ENCODE measurements at places on chromosomes 13 and 19.

DNA sequence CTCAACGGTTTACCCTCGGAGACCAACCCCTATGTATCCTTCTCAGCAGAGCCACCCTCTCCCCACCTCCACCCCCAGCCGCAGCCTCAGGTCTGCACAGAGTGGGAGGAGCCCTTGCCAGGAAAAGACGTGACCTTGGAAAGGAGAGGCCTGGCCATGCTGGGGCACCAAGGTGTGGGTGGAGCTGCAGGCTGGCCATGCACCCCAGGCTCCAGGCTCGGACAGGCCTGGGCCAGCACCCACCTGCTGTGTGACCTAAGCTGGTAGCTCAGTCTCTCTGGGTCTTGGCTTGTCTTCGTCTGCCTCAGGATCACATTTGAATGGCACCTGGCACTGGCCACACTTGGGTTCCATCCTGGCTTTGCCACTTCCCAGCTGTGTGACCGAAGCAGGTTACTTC is 29.5 kb downstream of the CCDC8 start:
- no peak for DNase-seq

DNA sequence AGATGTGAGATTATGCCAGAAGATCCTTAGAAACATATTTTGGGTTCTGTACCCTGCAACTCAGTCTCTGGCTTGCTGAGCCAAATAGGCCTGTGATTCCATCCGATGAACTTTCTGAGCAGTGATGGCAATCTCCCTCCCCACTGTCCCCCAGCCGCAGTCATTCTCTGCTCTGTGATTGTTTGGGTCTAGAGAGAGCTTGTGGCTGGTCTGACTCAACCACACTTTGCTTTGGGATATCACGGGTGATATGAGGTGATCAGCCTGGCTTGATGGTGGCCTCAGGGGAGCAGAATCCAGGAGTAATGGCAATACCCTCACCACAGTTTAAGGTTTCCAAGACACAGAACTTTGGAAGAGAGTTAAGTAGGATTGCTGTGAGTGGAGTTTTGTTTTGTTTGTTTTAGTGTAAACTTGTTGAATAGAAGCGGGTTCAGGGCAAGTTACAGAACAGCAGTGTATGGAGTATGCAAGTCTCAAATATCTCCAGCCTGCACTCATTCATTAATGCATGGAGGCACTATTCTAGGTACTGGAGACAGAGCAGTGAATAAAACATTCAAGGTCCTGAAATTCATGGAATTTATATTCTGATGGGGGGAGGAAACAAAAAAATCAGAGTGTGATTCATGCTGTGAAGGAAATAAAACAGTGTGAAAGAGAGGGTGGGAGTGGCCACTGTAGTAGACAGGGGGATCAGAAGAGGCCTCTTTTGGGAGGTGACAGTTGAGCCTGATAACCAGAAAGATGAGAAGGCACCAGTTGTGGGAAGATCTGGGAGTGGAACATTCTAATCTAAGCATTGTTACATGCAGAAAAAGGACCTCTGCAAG is 5.3 kb downstream of the SAMD4B start:
- DNase-seq, result no peak

- no peak for DNase-seq
Observed at GRCh38 chr13:104641309-104641708, 1575.1 kb upstream of the SLC10A2 start.

DNA sequence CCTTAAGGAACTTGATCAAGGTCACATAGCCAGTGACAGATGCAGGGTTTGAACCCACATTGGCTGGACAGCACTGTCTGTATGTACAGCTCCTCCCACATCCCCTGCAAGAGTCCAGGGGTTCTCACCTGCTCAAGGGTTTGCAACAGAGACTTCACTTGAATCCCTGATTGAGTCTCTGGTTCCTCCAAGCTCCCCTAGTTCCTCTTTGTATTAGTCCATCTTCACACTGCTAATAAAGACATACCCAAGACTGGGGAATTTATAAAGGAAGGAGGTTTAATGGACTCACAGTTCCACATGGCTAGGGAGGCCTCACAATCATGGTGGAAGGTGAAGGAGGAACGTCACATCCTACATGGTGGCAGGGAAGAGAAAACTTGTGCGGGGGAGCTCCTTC is 72.8 kb upstream of the CLDN10 start:
- DNase-seq, result no peak

GRCh38 chr13:41244556-41244955 is 18.8 kb downstream of the MTRF1 start:
- DNase-seq, result no peak

DNA sequence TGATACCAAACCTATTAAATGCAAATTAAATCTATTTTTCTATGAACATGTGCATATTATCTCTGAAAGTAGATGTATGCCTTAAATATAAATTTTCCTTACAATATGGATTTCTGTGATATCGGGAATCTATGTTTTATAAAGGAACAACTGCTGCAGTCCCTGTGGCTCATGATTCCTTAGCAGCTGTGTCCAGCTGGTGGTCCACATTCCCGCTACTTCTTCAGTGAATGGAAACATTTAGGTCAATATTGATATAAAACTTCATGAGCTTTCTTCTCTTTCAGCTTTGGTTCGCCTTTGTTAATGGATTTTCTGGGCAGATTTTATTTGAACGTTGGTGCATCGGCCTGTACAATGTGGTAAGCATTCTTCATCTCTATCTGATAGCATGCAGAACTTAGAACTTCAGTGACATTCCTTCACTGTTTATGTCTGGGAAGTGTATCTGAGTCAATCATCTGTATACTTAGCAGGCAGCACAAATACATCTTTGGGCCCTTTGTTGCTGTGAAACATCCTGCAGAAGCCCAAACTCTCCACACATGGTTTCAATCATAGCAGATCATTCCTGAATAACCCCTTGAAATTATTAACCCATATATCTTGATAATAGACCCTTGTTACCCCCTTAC is 223.9 kb downstream of the SHISA2 start:
- DNase-seq, result no peak

All from RPMI7951 (cell line).